Stimulated activated CD4-positive, alpha-beta T cell treated with anti-CD3 and anti-CD28 coated beads, Interleukin-15, amount 100 ng/mL, for 1 hour (primary cell): ENCODE measurements at places on chromosomes 12 and 14.

DNA sequence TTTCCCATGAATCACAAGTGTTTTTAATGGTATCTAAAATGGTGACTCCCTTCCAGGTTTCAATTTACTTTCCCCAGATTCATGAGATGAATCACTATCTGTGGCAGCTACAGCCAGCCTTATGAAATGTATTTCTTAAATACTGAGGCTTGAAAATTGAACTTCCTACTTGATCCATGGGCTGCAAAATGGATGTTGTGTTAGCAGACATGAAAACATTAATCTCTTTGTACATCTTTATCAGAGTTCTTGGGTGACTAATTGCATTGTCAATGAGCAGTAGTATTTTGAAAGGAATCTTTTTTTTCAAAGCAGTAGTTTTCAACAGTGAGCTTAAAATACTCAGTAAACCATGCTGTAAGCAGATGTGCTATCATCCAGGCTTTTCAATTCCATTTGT lies 250.8 kb downstream of the SLC6A15 start:
- no peak for DNase-seq

- DNase-seq = no peak
These were observed 17.8 kb downstream of the UTP20 start for GRCh38 chr12:101297661-101298060.

DNA sequence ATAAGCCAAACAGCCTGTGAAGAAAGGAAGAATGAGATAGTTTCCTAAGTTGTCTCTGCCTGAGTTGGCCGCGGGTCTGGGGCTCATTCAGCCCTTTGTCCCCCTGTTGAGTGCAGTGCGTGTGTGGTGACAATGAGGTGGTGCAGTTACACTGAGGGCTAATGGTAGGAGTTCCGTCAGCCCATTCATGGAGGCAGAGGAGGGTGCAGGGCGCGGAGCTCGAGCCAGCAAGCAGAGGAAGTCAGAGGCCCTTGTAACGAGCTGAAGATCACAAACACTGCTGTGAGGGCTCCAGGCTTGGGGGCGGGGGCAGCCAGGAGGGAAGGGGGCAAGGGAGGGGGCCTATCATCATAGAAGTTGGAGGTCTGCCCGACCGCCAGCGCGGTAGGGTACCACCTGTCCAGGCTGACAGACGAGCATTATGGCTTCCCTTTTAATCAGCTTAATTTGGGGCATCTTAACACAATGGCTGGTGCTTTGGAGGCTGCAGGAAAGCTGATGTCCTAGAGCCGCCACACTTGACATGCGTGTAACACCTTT lies 20.5 kb downstream of the CCND2 start:
- no peak for DNase-seq

GRCh38 chr12:17108877-17109541 lies 503.0 kb upstream of the LMO3 start:
- DNase-seq = no peak

- DNase-seq = no peak
These were observed 37.5 kb upstream of the DAAM1 start for GRCh38 chr14:59150990-59151389.

- DNase-seq = no peak
These were observed 479.1 kb downstream of the ATP23 start for GRCh38 chr12:58420503-58420902.

GRCh38 chr12:24408305-24408704 lies 458.8 kb upstream of the SOX5 start:
- no peak for DNase-seq

DNA sequence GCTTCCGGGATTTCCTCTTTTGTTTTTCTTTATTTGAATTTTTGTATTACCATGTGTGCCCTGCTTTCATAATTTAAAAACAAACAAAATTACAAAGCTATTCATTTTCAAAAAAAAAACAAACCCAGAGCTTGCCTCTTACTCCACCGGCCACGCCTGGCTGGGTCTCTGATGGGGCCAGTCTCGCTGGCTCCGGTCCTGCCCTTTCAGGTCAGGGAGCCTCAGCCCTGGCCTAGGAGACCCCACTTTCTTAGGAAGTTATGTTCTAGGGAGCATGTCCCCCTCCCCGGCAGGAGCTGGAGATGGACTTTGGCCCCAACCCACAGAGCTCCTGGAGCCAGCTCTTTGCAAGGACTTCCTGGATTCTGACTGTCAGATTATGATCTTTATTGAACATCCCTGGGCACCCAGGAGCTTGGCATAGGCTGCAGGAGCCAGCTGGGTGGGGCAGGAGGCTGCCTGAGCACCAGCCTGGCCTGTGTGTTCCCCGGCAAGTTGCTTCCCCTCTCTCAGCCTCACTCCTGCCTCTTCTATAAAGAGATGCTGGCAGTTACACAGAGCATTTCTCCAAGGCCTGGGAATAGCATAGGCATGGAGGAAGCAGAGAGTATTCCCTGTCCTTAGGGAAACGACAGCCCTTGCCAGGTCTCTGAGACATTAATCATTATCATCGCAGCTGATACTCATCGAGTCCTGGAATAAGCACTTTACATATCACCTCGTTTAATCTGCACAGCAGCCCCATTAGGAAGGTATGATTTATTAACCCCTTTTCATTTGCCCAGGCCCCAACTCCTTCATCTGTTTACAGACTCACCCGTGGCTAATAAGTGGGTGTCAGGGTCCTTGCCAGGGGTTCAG lies 3.5 kb downstream of the DEGS2 start:
- DNase-seq = no peak

DNA sequence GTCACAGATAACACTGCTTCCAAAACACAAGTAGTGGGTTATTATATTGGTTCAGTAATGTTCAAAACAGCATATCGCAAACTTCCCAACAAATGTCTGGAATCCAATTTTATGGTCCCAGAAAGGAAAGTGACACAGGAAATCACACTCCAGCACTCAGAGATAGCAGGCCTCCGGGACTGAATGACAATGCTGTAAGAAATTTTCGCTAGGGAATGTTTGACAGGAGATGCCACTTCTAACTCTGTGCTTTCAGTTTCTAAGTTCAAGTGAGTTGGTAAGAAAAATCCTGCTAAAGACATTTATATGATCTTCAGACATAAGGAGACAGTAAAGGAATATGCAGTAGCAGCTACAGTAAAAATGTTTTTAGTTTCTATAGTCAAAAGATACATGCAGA lies 93.2 kb downstream of the SLC2A13 start:
- no peak for DNase-seq

DNA sequence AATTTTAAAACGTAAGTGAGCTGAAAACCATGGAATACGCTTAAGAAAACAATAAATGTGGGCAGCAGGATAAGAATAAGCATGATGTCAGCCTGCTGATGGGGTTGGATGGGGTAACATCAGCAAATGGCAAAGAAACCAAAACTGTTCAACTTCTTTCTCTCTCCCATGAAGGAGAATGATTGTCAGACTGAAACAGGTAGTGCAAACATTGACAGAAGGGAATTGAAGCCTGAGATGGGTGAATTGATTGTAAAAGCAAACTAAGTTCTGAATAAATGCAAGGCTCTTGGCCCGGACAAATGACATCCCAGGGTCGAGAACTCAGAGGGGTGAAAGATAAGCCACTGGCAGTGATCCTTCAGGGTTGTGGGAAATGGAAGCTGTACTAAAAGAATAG lies 182.6 kb downstream of the ETV6 start:
- DNase-seq = no peak

DNA sequence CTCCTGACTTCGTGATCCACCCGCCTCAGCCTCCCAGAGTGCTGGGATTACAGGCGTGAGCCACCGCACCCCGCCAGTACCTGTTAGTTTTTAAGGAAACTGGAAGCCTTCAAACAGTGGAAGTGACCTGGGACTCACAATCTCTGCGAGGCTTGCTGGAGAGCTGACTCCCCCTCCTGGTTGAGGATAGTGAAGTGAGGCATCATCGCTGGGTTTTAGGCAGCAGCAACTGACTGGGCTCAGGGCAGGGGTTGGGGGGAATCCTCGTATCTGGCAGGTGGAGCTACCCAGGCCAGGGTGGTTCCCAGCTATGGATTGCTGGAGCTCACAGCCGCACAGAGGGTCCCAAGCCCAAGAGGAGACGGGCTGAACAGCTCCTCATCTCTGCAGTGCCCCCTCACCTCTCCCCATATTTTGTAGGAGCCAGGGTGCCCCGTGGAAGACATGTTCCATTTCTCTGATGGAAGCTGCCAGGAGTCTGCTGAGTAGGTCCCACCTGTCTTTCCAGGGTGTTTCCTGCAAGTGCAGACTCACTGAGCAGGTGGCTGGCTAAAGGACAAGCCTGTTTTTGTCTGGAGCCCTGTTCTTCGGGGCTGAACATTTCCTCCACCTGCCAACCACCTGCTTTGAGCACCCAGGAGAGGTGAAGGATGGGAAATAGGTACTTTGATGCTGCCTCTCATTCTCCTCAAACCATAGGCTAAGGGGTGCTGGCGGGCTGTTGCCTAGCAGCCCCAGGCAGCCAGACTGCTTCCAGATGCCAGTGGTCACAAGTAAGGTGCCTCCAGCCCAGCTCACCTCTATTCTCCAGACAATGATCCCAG lies 3.1 kb downstream of the AVIL start:
- no peak for DNase-seq

DNA sequence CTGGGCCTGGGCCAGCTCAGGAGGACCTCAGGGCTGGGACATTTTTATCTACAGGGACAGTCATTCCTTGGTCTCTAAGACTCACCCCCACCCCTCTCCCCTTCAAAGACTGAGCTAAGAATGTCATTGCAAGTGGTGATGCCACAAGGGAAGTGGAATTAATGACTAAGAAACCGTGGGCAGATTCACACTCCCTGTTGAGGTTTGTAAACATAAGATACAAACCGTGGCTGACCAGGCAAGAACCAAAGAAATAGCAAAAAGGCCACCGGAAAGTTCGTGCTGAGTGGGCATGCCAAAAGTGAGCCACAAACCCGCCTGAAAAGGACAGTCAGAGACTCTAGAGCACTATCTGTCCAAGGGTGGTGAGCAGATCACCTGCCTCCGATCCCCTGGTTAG lies 25.7 kb downstream of the NUAK1 start:
- no peak for DNase-seq

DNA sequence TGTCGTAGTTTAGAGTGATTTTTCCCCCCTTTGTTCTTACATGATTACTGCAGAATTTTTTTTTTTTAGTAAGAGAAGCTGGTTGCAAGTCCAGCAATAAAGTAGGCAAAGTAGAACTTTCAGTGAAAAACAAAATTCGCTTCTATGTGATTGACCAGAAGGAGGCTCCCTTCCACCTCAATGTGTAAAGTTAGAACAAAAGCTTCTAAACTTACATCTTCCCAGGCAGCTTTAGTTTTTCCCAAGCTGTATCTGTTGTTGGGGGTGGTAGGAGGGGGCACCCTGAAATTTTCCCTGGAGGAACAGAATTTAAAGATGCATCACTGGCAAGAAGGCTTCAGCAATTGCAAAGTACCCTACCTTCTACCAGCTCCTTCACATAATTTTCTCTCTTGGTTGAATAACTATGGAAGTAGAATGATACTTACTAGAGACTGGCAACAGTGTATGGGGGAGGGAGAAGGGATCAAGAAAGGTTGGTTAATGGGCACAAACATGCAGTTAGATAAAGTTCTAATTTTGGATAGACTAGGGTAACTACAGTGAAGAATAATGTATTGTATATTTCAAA lies 87.3 kb upstream of the E2F7 start:
- no peak for DNase-seq

DNA sequence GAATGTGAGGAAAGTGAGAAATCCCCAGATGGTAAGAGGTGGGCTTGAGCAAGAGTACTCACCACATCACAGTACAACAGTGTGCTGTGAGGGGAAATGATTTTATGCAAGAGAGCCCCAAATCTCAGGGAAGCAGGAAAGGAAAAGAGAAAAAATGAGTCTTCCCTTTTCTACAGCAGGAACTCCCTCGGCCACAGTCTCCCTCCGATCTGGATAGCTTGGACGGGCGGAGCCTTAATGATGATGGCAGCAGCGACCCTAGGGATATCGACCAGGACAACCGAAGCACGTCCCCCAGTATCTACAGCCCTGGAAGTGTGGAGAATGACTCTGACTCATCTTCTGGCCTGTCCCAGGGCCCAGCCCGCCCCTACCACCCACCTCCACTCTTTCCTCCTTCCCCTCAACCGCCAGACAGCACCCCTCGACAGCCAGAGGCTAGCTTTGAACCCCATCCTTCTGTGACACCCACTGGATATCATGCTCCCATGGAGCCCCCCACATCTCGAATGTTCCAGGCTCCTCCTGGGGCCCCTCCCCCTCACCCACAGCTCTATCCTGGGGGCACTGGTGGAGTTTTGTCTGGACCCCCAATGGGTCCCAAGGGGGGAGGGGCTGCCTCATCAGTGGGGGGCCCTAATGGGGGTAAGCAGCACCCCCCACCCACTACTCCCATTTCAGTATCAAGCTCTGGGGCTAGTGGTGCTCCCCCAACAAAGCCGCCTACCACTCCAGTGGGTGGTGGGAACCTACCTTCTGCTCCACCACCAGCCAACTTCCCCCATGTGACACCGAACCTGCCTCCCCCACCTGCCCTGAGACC lies 7.8 kb downstream of the ATN1 start:
- DNase-seq = no peak

GRCh38 chr12:64691795-64692583 lies 67.2 kb downstream of the GNS start:
- DNase-seq = no peak

DNA sequence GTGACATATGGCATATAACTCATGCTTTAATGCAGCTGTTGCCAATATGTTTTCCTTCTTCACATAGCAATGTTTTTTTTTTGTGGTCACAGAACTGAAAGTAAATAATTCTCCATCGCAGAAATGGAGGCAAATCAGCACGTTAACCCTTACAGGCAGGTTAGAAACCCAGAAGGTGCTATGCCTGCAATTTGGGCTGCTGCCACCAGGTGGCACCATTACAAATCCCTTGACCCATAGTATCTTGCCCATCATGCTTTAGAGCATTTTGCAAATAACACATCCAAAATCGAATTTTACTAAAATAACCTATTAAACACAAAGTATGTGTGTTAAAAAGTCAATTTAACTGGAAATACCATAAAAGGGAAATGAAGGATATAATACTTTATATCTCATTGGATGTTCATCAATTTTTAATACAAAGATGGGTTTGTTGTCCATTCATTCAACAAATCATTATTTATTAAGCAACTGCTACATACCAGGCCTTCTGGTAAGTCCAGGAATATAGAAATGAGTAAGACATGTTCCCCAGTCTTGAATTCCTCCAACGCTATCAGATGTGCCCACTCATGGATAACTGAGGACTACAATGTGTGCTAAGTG lies 340.1 kb downstream of the GLT1D1 start:
- no peak for DNase-seq

DNA sequence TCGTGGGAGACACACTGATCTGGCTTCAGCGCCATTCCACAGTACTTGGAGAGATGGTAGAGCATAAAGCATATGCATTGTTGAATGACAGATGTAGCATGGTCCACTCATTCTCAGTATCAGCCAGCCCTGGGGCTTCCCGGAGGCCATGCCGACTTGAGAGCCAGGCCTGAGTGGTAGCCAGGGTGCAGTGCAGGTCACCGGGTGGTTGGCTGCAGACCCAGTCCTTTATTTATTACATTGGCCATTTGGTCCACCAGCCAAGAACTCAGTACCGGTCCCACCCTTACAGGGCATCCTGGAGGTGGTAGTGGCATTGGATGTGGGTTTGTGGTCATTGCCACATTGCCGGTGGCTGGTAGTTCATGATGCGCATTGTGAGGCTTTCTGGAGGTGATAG lies 121.6 kb upstream of the RTL1 start:
- DNase-seq = no peak
